ENCODE measurements at places on chromosomes 3 and 15. TPM values are rescaled to one million over a fixed set of nuclear protein-coding genes. Genes with fewer than 3 reads are reported as not detected.

GRCh38 chr15:46251903-46252302 is 617.1 kb downstream of the SQOR start:
- H3K27me3 ChIP-seq, result no peaks in the 10 kb centered on the region
- no peak for DNase-seq
- no peaks in the 10 kb centered on the region for H3K36me3 ChIP-seq
- H3K27ac ChIP-seq, result no peak overlapping the region
- H3K4me3 ChIP-seq, result no peak overlapping the region
- no peaks in the 10 kb centered on the region for H3K4me1 ChIP-seq

GRCh38 chr15:37981775-37982174 is 47.3 kb downstream of the TMCO5A start:
- no peaks in the 10 kb centered on the region for H3K36me3 ChIP-seq
- H3K4me1 ChIP-seq, result no peaks in the 10 kb centered on the region
- no peak overlapping the region for H3K4me3 ChIP-seq
- no peak for DNase-seq
- no peak overlapping the region for H3K27ac ChIP-seq
- no peaks in the 10 kb centered on the region for H3K27me3 ChIP-seq

- H3K4me3 ChIP-seq, result no peak overlapping the region
- H3K36me3 ChIP-seq, result no peaks in the 10 kb centered on the region
- H3K4me1 ChIP-seq, result peaks cover 17% of the 10 kb centered on the region
- no peak for DNase-seq
- no peak overlapping the region for H3K27ac ChIP-seq
- no peaks in the 10 kb centered on the region for H3K27me3 ChIP-seq
Observed at GRCh38 chr3:57731311-57731710, 24.8 kb upstream of the SLMAP start.

DNA sequence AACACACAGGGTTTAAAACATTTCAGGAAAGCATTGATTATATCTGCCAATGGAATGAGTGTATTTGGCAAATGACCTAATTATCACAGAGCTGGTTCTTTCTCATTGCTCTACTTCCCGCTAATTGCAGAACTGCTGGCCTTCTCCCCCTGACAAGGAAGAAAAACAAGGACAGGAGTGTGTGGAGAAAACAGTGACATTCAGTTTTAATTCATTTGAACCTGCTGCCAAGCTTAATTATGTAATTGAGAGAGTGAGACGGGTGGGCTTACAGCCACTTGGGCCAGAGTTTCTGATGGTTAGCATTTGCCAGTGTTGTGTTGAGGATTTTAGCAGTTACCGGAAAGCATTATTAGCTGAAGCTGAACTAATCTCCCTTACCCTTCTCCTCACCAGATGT is 301.4 kb downstream of the RBMS3 start:
- H3K27ac ChIP-seq, result no peak overlapping the region
- DNase-seq, result no peak
- H3K4me3 ChIP-seq, result no peak overlapping the region
- H3K4me1 ChIP-seq, result no peaks in the 10 kb centered on the region
- no peaks in the 10 kb centered on the region for H3K27me3 ChIP-seq

The APBA2 gene
- not detected for total RNA-seq

The UROC1 gene
- not detected for total RNA-seq

GRCh38 chr3:72847282-72847681 is 963 bp downstream of the SHQ1 start:
- peak overlapping the region; percentile 90 for H3K4me3 ChIP-seq
- no peak for DNase-seq
- peak overlapping the region; percentile 75 for H3K27ac ChIP-seq
- H3K4me1 ChIP-seq, result peaks cover 24% of the 10 kb centered on the region
- H3K36me3 ChIP-seq, result peaks cover 21% of the 10 kb centered on the region
- no peaks in the 10 kb centered on the region for H3K27me3 ChIP-seq

DNA sequence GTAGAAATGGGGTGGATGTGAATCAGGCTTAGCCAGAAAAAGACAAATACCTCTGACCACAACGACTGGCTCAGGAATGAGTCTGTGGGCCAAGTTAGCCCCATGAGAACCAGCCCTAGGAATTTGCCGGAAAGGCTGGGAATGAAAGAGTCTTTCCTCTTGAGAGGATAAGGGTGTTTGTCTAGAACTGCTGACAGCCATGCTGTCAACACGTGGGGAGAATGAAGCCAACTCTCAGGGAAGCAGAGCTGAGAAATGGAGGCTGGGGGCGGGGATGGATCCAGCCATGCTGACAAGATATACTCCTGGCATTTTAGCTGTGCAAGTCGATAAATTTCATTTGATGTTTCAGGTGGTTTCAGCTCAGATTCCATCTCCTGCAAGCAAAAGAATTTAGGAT is 10.6 kb upstream of the SLC6A1 start:
- no peak for DNase-seq
- no peak overlapping the region for H3K4me3 ChIP-seq
- H3K36me3 ChIP-seq, result no peaks in the 10 kb centered on the region
- no peaks in the 10 kb centered on the region for H3K4me1 ChIP-seq

- H3K27me3 ChIP-seq, result no peaks in the 10 kb centered on the region
- H3K4me1 ChIP-seq, result no peaks in the 10 kb centered on the region
- DNase-seq, result no peak
- H3K4me3 ChIP-seq, result no peak overlapping the region
- peaks cover 5% of the 10 kb centered on the region for H3K36me3 ChIP-seq
- H3K27ac ChIP-seq, result no peak overlapping the region
Observed at GRCh38 chr15:101043911-101044624, 124.9 kb downstream of the LRRK1 start.

The DGKG gene
- 7.2 TPM for total RNA-seq

DNA sequence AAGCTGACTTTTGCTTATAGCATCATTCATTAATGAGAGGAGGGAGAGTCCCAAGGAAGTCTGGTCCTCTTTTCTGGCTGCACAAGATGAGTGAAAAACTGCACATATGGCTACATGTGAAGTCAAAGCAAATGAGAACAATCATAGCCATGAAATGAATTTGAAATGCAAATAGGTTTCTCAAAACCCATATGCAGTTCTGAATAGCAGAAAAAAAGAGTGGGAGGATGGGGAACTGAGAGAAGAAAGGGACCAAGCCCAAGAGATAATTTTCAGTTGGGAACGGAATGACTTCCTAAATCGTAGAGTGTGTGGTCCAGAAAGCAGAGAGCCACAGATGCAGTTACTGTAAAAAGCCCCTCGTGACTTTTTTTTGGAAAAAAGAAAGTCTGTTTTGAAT is 66.3 kb downstream of the GTPBP8 start:
- no peaks in the 10 kb centered on the region for H3K4me1 ChIP-seq
- H3K27ac ChIP-seq, result no peak overlapping the region

- H3K4me1 ChIP-seq, result no peaks in the 10 kb centered on the region
- H3K27ac ChIP-seq, result no peak overlapping the region
- H3K4me3 ChIP-seq, result no peak overlapping the region
- no peaks in the 10 kb centered on the region for H3K27me3 ChIP-seq
- H3K36me3 ChIP-seq, result no peaks in the 10 kb centered on the region
Observed at GRCh38 chr3:18378218-18378617, 46.9 kb downstream of the SATB1 start.

GRCh38 chr3:131812433-131812832 is 222.4 kb downstream of the CPNE4 start:
- H3K4me1 ChIP-seq, result peaks cover 7% of the 10 kb centered on the region
- no peak overlapping the region for H3K4me3 ChIP-seq
- DNase-seq, result no peak
- H3K36me3 ChIP-seq, result no peaks in the 10 kb centered on the region
- no peaks in the 10 kb centered on the region for H3K27me3 ChIP-seq

GRCh38 chr3:128727485-128727884 is 1.5 kb downstream of the RAB7A start:
- H3K27me3 ChIP-seq, result no peaks in the 10 kb centered on the region
- peak overlapping the region; percentile 94 for H3K4me3 ChIP-seq
- H3K27ac ChIP-seq, result peak overlapping the region; percentile 97
- peaks cover 38% of the 10 kb centered on the region for H3K4me1 ChIP-seq
- peaks cover 53% of the 10 kb centered on the region for H3K36me3 ChIP-seq
- no peak for DNase-seq

- no peak overlapping the region for H3K4me3 ChIP-seq
- no peaks in the 10 kb centered on the region for H3K36me3 ChIP-seq
- H3K4me1 ChIP-seq, result no peaks in the 10 kb centered on the region
Observed at GRCh38 chr15:29109762-29110161, 159.9 kb downstream of the NSMCE3 start.

Data from Calu3 (cell line).